ENCODE measurements at places on chromosomes 2 and 18.

DNA sequence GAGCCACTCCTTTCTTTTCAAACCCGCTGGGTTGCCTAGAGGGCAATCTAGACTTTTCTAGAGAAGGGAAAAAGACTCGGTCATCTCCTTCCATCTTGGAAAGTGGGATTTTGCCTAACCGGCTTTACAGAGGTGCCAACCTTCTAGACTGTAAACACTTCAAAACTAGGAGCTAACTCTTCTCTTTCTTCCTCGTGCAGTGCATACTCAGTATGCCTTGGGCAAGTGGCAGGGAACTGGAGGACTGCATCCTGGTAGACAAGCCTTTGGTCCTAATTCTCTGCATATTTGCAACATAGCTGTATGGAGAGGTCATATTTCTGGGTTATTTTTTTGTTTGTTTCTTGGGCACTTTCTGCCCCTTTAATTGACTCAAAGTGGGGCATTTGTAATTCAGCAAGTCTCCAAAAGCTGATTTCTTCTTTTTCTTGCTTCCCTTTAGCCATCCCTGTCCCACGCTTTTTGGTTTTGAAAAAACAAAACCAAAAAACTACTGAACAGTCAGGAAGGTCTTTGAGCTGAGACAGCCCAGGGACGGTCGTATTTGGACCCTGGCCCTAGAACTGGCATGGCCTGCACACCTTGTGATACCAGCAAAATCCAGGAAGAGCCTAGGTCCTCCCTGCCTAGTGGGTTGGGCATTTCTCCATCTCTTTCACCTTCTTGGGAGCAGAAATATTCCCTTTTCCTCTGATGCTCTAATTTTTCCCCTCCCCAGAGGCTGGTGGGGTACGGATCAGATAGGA, 5.8 kb upstream of the GATA6 start:
- DNase-seq, result no peak

- no peak for DNase-seq
These were observed 78.0 kb upstream of the DNMT3A start for GRCh38 chr2:25419678-25420242.

DNA sequence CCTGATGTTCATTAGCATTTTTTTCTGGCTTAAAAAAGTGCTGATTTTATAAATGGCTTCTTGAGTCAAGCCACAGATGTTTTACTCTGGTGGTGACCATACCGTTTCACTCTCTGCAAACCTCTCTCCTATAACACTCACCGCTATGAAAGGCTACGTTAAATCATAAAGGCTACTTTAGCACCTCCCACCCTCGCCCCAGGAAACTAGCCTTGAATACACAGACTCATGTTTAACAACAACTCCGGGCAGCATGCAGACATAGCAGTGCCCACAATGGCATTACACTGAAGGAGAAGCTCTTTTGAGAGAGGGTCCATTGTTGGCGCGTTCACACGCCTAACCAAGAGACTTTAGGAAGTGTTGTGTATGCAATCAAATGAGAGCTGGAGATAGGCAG, 5.6 kb downstream of the MYT1L start:
- no peak for DNase-seq

GRCh38 chr2:126748929-126749518, 93.1 kb downstream of the GYPC start:
- DNase-seq, result no peak

- no peak for DNase-seq
These were observed 21.6 kb upstream of the SPATA3 start for GRCh38 chr2:230974096-230974913.

- no peak for DNase-seq
These were observed 275.3 kb downstream of the HAUS1 start for GRCh38 chr18:46379323-46379950.

DNA sequence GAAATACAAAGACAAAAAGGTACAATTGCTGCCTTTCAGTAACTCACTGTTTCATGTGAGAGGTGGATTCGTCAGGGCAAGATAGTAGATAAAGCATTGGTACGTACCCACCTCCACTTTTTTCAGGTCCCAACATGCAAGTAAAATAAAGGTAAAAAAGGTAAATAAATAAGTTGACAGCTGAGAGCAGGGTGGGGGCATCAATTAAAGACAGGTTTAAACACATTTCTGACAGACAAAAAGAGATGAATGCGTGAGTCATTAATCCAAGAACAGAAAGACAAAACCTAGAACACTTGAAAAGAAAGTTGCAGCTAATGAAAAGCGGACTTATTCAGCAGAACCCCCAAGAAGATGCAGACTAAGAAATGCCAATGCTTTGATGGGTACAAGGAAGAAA, 979.6 kb upstream of the CDH2 start:
- DNase-seq, result no peak

DNA sequence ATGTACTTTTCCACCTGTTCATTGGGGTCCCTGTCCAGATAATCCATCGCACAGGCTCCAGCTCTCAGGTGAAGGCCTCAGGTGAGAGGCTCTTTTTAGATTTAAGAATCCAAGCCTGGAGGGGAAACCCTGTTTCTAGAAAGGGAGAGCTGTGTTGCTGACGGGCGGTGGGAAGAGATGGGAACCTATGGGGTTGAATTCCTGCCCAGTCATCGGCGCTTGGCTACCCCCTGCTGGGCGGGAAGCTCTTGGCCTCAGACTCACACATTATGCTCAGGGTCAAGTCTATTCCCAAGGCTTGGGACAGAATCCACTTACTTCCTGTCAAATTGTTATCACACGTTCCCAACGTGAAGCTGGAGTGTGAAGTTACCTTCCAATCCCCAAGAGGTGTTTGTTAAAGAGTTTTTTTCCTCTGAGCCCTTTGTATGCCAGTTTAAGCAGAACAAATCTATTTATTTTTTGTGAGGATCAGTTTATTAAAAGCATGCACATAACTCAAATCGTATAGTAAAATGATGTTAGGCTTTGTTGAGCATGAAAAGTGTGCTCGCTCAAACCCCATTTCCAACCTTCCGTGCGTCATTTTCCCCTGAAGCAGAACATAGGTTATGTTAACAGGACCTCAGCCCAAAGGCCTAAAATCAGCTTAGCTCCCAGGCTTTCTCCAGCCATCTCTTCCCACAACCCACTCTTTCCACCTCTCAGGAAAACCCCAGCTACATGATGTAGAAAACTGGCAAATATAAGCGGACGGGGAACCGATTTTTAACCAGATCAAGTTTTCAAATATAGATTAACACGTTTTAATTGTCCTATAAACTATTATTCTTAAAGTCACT, 181.7 kb upstream of the ETAA1 start:
- DNase-seq, result no peak

- no peak for DNase-seq
These were observed 12.0 kb downstream of the ATP6V1B1 start for GRCh38 chr2:70947556-70948184.

- DNase-seq, result no peak
These were observed 37.6 kb upstream of the ITGA6 start for GRCh38 chr2:172389685-172390339.

GRCh38 chr2:56001947-56002346, 78.4 kb upstream of the EFEMP1 start:
- DNase-seq, result no peak

- no peak for DNase-seq
These were observed 15.5 kb upstream of the CPS1 start for GRCh38 chr2:210540900-210541289.

DNA sequence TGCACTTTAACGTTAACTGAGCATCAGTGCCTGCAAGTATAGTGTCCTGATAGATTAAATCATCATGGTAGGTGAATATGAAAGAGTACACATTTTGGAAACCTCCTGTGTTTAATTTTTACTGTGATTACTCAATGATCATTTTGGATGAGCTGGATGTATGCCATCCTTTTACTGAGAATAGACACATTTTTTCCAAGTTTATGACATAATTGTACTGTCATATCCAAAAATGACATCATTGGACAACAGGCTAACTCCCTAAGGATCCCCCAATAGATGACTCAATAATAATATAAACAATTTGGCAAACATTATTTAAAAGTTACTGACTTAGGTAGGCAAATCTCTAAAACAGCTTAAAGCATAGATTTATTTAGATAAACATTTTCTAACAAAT, 410.8 kb upstream of the REG3G start:
- DNase-seq, result no peak

Measured in RWPE2 (cell line).